ENCODE measurements at places on chromosomes 2 and 18. TPM values are rescaled to one million over a fixed set of nuclear protein-coding genes. Genes with fewer than 3 reads are reported as not detected.
A peak's percentile ranks its signal among the peaks of the same experiment; 100 is the strongest.

- H3K4me3 ChIP-seq: peak overlapping the region; percentile 0
- DNase-seq: no peak
- peaks cover 10% of the 10 kb centered on the region for H3K36me3 ChIP-seq
- H3K27me3 ChIP-seq: no peaks in the 10 kb centered on the region
- peaks cover 33% of the 10 kb centered on the region for H3K4me1 ChIP-seq
Observed at GRCh38 chr2:209817844-209818271, 46.2 kb downstream of the UNC80 start.

DNA sequence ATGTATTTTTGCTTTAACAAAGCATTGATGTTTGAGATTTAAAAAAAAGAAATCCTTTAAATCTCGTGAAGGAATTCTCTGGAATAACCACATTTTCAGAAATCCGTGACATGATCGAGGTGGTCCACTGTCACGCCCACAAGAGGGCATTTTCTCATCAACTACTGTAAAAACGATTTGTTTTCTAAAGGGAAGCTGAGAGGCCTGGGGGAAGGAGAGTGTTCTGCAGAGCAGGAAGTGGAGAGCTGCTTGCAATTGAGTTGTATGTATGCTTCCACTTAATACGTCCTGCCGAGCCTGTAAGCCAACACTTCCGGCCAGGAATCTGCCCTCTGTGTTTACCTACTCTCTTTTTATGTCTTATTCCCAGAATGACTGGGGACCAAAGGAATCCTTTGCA, 19.4 kb downstream of the KLHL29 start:
- H3K27ac ChIP-seq: peak overlapping the region; percentile 28
- H3K27me3 ChIP-seq: no peaks in the 10 kb centered on the region
- no peak overlapping the region for H3K4me3 ChIP-seq
- peaks cover 17% of the 10 kb centered on the region for H3K4me1 ChIP-seq

DNA sequence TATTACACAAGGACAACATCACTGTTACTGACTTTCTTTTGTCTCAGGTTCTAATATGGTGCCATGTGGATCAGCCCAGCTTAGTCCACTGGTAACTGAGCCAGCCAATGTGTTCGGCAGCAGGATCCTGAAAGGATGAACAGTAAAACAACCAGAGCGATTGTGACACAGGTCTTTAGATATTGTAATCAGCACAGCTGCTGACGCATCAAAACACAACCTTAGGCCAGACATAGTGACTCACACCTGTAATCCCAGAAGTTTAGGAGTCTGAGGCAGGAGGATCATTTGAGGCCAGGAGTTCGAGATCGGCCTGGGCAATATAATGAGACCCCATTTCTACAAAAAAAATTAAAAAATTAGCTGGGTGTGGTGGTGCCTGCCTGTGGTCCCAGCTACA, 183.4 kb upstream of the CDH20 start:
- peaks cover 3% of the 10 kb centered on the region for H3K36me3 ChIP-seq
- DNase-seq: no peak
- no peaks in the 10 kb centered on the region for H3K27me3 ChIP-seq
- no peaks in the 10 kb centered on the region for H3K4me1 ChIP-seq
- no peak overlapping the region for H3K4me3 ChIP-seq

GRCh38 chr18:52348209-52348608, 8.2 kb downstream of the DCC start:
- H3K4me1 ChIP-seq: peaks cover 2% of the 10 kb centered on the region
- no peak for DNase-seq
- no peaks in the 10 kb centered on the region for H3K27me3 ChIP-seq
- no peak overlapping the region for H3K27ac ChIP-seq
- H3K36me3 ChIP-seq: no peaks in the 10 kb centered on the region

DNA sequence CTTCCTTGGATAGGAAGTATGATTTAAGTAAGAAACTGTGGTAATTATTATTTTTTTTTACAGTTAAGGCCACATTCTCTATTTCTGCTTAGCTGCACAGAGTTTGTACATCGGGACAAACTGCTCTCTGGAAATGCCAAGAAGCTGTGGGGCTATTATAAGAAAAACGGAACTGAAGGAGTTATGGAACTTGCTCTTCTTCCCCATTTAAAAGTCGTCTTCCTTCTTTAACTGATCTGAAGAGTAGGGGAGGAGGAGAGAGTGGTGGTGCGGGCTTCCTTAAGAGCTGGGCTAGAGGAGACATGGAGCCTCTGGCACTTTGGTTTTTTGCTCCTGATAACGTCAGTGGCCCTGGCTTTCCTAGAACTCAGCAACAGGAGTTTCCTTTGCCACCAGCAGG, 54.4 kb downstream of the RAB31 start:
- H3K36me3 ChIP-seq: peaks cover 5% of the 10 kb centered on the region
- no peak overlapping the region for H3K27ac ChIP-seq
- H3K27me3 ChIP-seq: no peaks in the 10 kb centered on the region
- no peak for DNase-seq

DNA sequence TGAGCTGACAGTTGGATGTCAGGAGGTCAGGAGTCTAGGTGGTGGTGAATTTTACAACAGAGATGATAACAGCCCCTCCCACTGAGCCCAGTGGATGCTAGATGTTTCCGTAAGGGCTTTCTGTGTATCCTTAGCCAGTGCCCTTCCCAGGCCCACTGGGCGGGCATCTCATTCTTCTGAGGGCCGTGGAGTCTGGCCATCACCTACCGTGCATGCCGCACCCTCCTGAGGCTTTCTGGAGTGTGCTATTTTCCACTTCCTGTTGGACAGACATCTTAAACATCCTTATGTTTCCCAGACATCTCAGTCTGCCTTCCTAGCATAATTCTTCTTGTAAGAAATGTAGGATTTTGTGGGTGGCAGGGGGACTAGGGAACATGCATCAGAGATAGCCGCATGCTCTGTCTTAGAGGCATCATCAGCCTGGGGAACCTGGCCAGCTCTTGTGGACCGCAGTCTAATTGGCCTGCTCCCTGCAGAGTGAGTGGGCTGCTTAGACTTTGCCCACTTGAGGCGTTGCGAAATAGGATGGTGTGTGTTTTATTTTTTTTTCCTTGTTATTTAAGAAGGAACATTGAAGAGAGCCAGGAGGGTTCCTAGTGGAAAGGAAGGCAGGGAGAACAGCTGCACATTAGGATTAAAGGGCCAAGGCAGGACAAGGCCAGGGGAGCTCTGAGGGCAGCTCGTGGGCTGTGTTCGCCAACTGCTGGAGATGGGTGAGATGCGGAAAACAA, 135.8 kb downstream of the SH3RF3 start:
- no peaks in the 10 kb centered on the region for H3K27me3 ChIP-seq
- H3K36me3 ChIP-seq: no peaks in the 10 kb centered on the region
- no peak overlapping the region for H3K4me3 ChIP-seq
- peaks cover 19% of the 10 kb centered on the region for H3K4me1 ChIP-seq
- H3K27ac ChIP-seq: no peak overlapping the region
- no peak for DNase-seq

Gene CD8B2
- not detected for total RNA-seq

Measured in neural crest cell (in vitro differentiated cells).